ENCODE measurements at places on chromosomes 5 and 9. TPM values are rescaled to one million over a fixed set of nuclear protein-coding genes. Genes with fewer than 3 reads are reported as not detected.
A peak's percentile ranks its signal among the peaks of the same experiment; 100 is the strongest.

DNA sequence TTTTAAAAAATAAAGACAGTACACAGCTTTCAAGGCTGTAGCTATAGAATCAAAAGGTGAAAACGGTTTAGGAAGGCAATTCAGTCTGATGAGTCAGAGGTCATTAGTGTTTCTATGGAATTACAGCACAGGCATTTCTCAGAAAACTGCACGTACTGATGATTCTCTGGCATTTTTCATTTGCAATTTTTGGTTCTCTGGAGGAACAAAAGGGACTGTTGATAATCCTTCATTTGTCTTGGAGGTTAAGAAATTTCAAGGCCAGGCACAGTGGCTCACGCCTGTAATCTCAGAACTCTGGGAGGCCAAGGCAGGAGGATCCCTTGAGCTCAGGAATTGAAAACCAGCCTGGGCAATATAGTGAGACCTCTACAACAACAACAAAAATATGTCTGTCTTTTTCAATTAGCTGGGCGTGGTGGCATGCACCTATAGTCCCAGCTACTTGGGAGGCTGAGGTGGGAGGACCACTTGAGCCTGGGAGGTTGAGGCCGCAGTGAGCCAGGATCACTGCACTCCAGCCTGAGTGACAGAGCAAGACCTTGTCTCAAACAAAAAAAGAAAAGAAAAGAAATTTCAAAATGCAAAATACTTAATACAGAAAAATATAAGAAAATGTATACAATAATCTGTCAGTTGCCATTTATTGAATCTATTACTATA is 27.3 kb downstream of the NR6A1 start:
- DNase-seq, result no peak

- DNase-seq, result no peak
These were observed 204.4 kb upstream of the IER5L start for GRCh38 chr9:129382281-129383018.

DNA sequence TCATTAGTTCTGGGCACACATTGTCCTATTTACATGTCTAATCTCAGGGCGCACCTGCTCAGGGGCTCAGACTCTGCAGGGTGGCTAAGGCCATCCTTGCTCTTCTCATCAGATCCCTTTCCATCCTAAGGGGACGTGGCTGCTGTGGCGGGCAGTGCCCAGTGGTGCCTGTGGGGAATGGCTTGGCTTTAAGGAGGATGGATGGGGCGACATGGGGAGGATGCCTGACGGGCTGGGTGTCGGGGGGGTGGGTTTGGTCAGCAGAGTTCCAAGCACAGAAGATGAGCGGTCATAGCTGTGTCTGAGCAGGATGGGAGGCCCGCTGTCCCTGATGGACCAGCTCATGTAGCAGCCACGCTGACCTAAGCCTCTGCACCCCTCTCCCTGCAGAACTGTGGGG is 40.9 kb upstream of the SUSD3 start:
- DNase-seq, result no peak

GRCh38 chr5:175897285-175897684 is 25.9 kb downstream of the CPLX2 start:
- no peak for DNase-seq

DNA sequence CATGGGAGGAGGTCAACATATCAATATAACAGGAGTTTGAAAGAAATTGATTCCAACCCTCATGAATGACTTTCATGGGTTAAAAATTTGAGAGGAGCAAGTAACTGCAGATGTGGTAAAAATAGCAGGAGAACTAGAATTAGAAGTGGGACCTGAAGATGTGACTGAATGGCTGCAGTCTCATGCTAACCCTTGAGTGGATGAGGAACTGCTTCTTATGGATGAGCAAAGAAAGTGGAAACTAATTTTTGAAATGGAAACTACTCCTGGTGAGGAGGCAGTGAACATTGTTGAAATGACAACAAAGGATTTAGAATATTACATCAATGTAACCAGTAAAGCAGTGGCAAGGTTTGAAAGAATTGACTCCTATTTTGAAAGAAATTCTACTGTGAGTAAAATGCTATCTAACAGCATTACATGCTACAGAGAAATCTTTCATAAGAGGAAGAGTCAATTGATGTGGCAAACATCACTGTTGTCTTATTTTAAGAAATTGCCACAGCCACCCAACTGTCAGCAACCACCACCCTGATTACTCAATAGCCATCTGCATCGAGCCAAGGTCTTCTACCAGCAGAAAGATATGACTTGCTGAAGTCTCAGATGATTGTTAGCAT is 1683.2 kb downstream of the MAT2B start:
- no peak for DNase-seq

GRCh38 chr9:97413462-97413861 is 1.6 kb downstream of the TDRD7 start:
- DNase-seq, result no peak

GRCh38 chr9:88789785-88790184 is 201.5 kb upstream of the S1PR3 start:
- DNase-seq, result no peak

- DNase-seq, result no peak
These were observed 168.5 kb downstream of the SAXO1 start for GRCh38 chr9:18864516-18864915.

Gene TLX3
- not detected for total RNA-seq

Gene ASTN2
- 4.1 TPM for total RNA-seq

DNA sequence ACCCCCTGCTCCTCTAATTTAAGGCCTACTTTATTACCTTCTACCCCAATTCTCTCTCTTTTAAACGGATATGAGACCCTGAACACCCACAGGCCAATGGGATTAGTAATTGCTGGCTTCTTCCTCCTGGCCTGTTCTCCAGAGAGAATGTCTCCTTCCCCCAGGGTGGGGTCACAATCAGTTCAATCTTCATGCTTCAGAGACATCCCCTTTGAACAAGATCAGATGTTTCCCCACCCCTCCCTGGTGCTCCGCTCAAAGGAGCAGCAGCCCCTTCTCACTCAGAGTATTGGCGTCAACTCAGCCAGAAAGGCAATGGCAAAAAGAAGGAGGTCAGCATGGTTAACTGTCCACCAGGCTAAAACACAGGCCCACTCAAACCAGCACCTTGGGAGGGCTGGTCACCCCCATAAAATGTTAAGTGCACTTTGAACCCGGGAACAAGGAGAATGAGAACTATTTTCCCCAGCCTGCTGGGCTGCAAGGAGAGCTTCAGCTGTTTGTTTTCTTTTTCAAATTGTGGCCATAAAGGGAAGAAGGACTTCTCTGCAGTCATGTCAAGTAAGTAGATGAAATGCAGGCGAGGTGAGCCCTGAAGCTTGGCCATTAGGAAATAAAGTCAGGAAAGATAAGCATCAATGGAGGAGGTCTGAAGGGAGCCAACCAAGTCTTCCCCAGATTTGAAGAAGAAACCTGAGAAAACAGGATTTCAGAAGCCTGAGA is 20.1 kb downstream of the LHFPL2 start:
- no peak for DNase-seq

GRCh38 chr5:109326919-109327318 is 82.9 kb downstream of the PJA2 start:
- DNase-seq, result no peak

- no peak for DNase-seq
These were observed 131.4 kb downstream of the KIF4B start for GRCh38 chr5:155144956-155145355.

Gene C5orf52
- total RNA-seq, result not detected

Gene PHF24
- total RNA-seq, result not detected

Gene C5orf46
- total RNA-seq, result not detected

- no peak for DNase-seq
These were observed 2112.1 kb downstream of the MAT2B start for GRCh38 chr5:165617491-165617890.

DNA sequence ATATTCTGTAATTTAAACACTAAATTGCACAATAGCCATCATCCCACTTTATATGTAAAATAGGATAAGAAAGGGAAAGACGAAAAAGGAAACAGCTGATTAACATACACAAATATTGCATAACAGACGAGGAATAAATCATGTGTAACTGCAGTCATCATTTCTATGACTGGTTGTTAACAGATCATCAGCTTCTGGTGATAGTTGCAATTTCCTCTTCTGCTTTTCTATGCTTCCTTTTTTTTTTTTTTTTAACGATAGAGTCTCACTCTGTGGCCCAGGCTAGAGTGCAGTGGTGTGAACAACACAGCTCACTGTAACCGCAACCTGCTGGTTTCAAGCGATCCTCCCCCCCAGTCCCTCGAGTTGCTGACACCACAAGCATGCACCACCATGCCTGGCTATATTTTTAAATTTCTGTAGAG is 22.5 kb upstream of the JAKMIP2 start:
- DNase-seq, result peak; percentile 26

- DNase-seq, result no peak
These were observed 18.8 kb downstream of the ZBTB34 start for GRCh38 chr9:126879288-126879687.

GRCh38 chr5:76990899-76991459 is 38.1 kb downstream of the CRHBP start:
- DNase-seq, result no peak

Gene SMIM33
- total RNA-seq, result 1.2 TPM

Gene DMGDH
- total RNA-seq, result not detected

GRCh38 chr9:89853931-89854330 is 249.1 kb downstream of the GADD45G start:
- no peak for DNase-seq

- no peak for DNase-seq
These were observed 24.4 kb upstream of the ZSWIM6 start for GRCh38 chr5:61307611-61308010.

GRCh38 chr5:135027697-135028615 is 6.1 kb downstream of the PITX1 start:
- no peak for DNase-seq

GRCh38 chr5:172911976-172912375 is 47.2 kb upstream of the RPL26L1 start:
- no peak for DNase-seq

DNA sequence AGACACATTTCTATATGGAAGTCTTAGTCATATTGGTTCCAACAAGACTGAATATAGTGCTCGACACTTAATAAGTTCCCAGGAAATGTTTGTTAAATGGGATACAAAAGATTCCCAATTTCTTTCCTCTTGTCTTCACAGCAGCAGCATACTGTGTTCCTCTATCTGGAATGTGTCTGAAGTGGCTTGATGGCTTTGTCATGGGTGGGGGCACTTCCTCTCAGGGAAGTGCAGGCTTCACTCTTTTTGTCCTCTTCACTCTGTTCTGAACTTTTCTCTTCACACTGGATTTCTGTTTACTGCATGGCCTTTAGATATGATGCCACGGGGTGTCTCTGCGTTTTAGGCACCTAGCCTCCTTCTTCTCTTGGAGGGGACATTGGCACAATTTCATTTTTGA is 127.7 kb upstream of the C9orf72 start:
- no peak for DNase-seq

DNA sequence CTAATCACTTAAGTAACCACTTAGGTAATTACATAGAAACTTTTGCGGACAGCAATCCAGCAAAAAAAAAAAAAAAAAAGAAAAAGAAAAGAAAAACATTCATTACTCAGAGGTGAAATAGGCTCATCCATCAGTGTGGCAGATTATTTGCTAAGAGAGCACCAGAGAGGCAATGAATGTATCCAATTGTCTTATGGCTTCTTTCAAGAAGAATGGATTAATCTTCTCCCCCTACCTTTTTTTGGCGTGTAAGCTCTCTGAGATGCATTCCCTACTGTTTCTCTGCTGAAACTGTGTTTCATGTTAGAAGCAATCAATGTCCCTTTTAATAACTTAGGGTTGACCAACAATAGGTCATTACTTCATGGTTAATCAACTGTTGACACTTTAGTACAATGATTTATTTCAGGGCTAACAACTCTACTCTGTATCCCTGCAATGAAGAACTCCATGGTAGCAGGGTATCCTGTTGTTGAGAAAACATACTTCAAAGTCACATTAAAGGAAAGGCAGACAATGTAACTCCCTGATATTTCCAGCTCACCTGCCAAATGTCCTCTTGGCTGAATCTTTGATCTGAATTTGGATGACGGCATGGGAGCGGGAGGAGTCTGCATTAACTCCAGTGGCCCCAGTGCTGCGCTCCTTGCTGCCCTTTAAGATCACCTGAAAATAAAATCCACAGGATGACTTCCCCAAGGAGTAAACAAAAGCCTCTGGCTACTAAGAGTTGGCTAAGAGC is 57.6 kb downstream of the KIF24 start:
- DNase-seq, result no peak

- DNase-seq, result no peak
These were observed 76.9 kb downstream of the SFXN1 start for GRCh38 chr5:175555168-175555785.

DNA sequence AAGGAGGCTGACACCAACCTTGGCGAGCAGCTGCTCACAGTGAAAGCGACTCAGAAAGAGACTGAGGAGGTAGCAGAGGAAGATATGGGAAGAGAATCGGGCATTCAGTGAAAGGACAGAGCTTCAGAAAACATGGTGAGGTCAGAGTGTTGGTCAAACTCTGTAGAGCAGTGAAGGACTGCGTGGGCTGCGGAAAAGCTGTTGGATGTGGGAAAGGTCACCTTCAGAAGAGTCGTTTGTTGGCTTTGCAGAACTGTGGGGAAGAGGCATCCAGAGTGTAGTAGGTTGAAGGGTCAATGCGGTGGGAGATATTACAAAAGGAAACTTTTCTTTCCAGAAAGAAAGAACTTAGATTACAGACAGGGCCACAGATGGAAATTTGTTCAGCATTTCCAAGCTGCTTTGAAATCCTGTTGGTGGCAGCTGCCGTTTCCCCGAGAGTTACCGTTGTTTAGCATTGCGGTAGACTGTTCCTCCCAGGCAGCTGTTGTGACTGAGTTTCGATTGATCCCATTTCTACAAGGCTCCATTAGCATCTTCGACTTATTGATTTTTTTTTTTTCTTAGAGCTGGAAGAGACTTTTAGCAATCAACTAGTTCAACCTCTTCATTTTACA is 58.3 kb upstream of the AFAP1L1 start:
- no peak for DNase-seq

DNA sequence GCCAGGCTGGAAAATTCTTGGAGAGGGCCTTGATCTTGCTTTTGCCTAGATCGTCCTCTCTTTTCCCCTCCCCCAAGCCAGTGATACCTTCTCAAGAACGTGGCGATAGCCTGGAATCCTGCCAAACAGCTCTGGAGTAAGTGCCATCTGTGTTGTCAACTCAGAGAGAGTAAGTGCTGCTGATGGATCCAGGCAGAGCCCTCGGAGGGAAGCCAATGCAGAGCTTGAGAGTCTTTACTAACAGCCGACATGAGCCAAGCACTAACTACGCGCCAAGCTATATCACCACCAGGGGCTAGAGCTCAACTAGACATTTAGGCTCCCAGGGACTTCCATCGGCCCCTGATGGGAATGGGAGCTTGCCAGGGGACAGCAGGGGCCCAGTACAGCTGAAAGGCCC is 17.6 kb downstream of the RAPGEF1 start:
- no peak for DNase-seq

Gene ZNF618
- total RNA-seq, result 0.27 TPM

Gene COL23A1
- 0.27 TPM for total RNA-seq

Data from activated CD4-positive, alpha-beta T cell treated with anti-CD3 and anti-CD28 coated beads, Interleukin-2, amount 10 ng/mL, durations not matched to agents 7 days and 5 days (primary cell).